ENCODE measurements at places on chromosomes 12 and 14. TPM values are rescaled to one million over a fixed set of nuclear protein-coding genes. Genes with fewer than 3 reads are reported as not detected.

Gene HPD
- total RNA-seq: 1.3 TPM

Gene SMOC1
- 1.7 TPM for total RNA-seq

Gene SSTR1
- 1.2 TPM for total RNA-seq

Gene RD3L
- total RNA-seq: not detected

Gene LAG3
- total RNA-seq: 0.15 TPM

Gene FAM181A
- total RNA-seq: not detected

Gene SOCS2
- total RNA-seq: 39.0 TPM

Gene REM2
- total RNA-seq: 0.29 TPM

Gene ZFHX2
- 0.66 TPM for total RNA-seq

Gene LRP1-AS
- total RNA-seq: not detected

Gene SOAT2
- not detected for total RNA-seq

Gene ADAMTS20
- total RNA-seq: not detected

Gene SERPINA3
- total RNA-seq: 0.15 TPM

Gene CLEC7A
- not detected for total RNA-seq

Gene NDUFA12
- 53.9 TPM for total RNA-seq

Gene ITGB7
- total RNA-seq: 0.44 TPM

Gene AMHR2
- total RNA-seq: not detected

Gene CREBL2
- total RNA-seq: 49.6 TPM

Gene CARMIL3
- 0.33 TPM for total RNA-seq

Gene VWF
- total RNA-seq: 2.9 TPM

Gene BEGAIN
- total RNA-seq: not detected

Gene DUSP6
- 13.8 TPM for total RNA-seq

Gene SINHCAF
- total RNA-seq: 14.1 TPM

Gene STX2
- 33.9 TPM for total RNA-seq

Gene BCL2L2
- 20.7 TPM for total RNA-seq

Gene TAS2R43
- total RNA-seq: 0.33 TPM

Gene PDE3A
- total RNA-seq: 2.6 TPM

Gene A2M
- 42.7 TPM for total RNA-seq

Gene SLC10A1
- total RNA-seq: not detected

Gene DPF3
- 13.9 TPM for total RNA-seq

Gene RPL10L
- total RNA-seq: not detected

Gene KIF5A
- 0.66 TPM for total RNA-seq

Gene C12orf50
- total RNA-seq: 0.17 TPM

Gene SYT1
- 1.3 TPM for total RNA-seq

Gene DPPA3
- total RNA-seq: not detected

Gene HSPB8
- 26.8 TPM for total RNA-seq

Gene PTPRO
- total RNA-seq: 1.2 TPM

Gene PIWIL1
- not detected for total RNA-seq

Gene HEBP1
- 29.4 TPM for total RNA-seq

Gene TMPRSS12
- total RNA-seq: not detected

Gene USP44
- total RNA-seq: 10.2 TPM

Gene NPFF
- not detected for total RNA-seq

Gene HOXC10
- not detected for total RNA-seq

Gene RNASE7
- not detected for total RNA-seq

Gene NR2C1
- 21.0 TPM for total RNA-seq

Gene TMEM63C
- total RNA-seq: not detected

Gene GTF2H3
- 48.1 TPM for total RNA-seq

Measured in smooth muscle cell of trachea (primary cell).